Activated CD4-positive, alpha-beta T cell treated with anti-CD3 and anti-CD28 coated beads for 36 hours (primary cell): ENCODE measurements at places on chromosomes 11 and 22.

DNA sequence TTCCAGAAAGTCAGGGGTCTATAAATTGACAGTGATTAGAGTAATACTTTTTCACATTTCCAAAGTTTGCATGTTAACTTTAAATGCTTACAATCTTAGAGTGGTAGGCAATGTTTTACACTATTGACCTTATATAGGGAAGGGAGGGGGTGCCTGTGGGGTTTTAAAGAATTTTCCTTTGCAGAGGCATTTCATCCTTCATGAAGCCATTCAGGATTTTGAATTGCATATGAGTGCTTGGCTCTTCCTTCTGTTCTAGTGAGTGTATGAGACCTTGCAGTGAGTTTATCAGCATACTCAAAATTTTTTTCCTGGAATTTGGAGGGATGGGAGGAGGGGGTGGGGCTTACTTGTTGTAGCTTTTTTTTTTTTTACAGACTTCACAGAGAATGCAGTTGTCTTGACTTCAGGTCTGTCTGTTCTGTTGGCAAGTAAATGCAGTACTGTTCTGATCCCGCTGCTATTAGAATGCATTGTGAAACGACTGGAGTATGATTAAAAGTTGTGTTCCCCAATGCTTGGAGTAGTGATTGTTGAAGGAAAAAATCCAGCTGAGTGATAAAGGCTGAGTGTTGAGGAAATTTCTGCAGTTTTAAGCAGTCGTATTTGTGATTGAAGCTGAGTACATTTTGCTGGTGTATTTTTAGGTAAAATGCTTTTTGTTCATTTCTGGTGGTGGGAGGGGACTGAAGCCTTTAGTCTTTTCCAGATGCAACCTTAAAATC is 5.3 kb downstream of the MALAT1 start:
- H3K36me3 ChIP-seq, result peaks cover 2% of the 10 kb centered on the region
- peaks cover 52% of the 10 kb centered on the region for H3K4me1 ChIP-seq
- H3K4me3 ChIP-seq, result no peak overlapping the region
- no peaks in the 10 kb centered on the region for H3K27me3 ChIP-seq

DNA sequence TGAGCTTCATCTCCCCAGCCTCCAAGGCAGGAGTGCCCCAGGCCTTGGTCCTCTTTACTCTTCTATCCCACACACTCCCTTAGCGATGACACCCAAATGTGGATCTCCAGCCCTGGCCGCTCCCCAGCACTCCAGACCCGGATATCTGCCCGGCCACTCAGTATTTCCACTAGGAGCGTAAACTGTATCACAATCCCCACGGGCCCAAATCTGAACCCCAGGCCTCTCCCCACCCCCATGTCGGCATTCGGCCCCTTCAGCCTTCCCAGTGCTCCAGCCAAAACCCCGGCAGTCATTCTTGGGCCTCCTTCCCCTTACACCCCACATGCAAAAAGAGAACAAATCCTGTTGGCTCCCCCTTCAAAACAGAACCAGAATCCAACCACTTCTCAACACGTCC is 20.8 kb downstream of the WNT11 start:
- no peaks in the 10 kb centered on the region for H3K27me3 ChIP-seq
- no peak overlapping the region for H3K4me3 ChIP-seq
- no peak overlapping the region for H3K27ac ChIP-seq
- DNase-seq, result no peak
- no peaks in the 10 kb centered on the region for H3K4me1 ChIP-seq

- H3K4me3 ChIP-seq, result peak overlapping the region; percentile 99
- no peaks in the 10 kb centered on the region for H3K27me3 ChIP-seq
- peak; percentile 74 for DNase-seq
- peaks cover 39% of the 10 kb centered on the region for H3K4me1 ChIP-seq
- peak overlapping the region; percentile 100 for H3K27ac ChIP-seq
Observed at GRCh38 chr11:62880231-62880802, 379 bp upstream of the SLC3A2 start.

DNA sequence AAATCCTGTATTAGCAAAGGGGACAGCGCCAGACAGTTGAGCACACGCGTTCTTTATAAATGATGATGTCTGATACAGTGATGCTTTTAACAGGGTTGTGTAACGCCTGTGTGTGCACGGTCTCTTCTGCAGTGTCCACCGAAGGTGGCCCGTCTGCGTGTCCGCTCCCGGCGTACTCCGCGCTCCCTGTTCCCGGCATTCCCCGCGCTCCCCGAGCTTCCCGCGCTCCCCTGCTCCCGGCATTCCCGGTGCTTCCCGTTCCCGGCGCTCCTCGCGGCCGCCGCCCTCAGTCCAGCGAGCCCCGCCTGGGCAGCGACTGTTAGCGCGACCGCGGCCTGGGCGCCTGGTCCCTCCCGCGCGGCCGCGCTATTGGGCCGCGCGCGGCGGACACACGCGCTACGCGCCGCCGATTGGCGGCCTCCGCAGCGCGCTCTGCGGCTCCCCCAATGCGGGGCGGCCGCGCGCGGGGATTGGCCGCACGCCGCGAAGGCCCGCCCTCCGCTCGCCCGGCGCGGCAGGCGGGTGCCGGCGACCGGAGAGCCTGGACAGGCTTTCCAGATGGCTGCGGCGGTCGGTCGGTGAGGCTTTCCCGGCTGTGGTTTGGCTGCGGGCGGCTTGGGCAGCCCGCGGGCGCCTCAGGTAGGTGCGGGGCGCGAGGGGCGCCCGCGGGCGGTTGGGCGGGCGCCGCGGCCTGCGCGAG is at the start of gene DGCR8:
Gene DGCR8, plus strand, starts transcription at position 497 of the 700 bp plus-strand sequence. CDS start 5,723 bp downstream, outside the sequence.
- no peaks in the 10 kb centered on the region for H3K27me3 ChIP-seq
- peaks cover 36% of the 10 kb centered on the region for H3K4me1 ChIP-seq
- peak; percentile 78 for DNase-seq
- peak within 1 kb of the TSS; percentile 88 for H3K4me3 ChIP-seq
- peak within 1 kb of the TSS; percentile 80 for H3K27ac ChIP-seq

- H3K4me1 ChIP-seq, result peaks cover 99% of the 10 kb centered on the region
- H3K27me3 ChIP-seq, result no peaks in the 10 kb centered on the region
- DNase-seq, result no peak
- H3K4me3 ChIP-seq, result no peak overlapping the region
Observed at GRCh38 chr11:35151683-35152280, 12.8 kb downstream of the CD44 start.

DNA sequence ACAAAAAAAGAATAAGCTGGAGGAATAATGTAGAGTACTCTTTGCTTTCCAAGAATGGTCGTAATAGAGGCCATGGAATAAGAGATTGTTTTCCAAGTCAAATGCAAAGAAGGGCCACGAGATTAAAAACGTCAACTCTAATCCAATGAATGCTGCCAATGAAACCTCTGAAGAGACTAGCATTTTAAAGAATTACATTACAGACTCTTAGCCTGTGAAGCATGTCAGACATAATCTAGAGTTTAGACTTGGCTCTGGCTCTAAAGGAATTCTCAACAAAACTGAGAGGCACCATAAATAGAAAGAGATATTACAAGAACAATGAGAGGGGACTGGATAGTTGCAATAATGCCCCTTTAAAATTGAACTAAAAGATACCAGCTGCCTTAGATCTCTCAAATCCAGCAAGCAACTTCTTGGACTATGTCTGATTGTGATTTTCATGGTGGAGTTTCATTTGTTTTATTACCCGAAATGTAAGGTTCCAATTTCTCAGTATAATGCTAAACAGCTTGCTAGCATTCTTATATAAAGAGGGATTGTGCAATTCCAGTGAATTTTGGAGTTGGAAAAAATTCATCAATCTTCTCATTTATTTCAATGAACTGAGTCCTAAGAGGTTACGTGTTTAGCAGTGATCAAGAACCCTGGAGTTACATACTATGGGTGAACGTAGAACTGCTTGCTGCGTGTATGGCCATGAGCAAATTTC is 5.6 kb downstream of the ETS1 start:
- DNase-seq, result no peak
- H3K4me1 ChIP-seq, result peaks cover 70% of the 10 kb centered on the region
- no peaks in the 10 kb centered on the region for H3K36me3 ChIP-seq
- peaks cover 2% of the 10 kb centered on the region for H3K27me3 ChIP-seq

DNA sequence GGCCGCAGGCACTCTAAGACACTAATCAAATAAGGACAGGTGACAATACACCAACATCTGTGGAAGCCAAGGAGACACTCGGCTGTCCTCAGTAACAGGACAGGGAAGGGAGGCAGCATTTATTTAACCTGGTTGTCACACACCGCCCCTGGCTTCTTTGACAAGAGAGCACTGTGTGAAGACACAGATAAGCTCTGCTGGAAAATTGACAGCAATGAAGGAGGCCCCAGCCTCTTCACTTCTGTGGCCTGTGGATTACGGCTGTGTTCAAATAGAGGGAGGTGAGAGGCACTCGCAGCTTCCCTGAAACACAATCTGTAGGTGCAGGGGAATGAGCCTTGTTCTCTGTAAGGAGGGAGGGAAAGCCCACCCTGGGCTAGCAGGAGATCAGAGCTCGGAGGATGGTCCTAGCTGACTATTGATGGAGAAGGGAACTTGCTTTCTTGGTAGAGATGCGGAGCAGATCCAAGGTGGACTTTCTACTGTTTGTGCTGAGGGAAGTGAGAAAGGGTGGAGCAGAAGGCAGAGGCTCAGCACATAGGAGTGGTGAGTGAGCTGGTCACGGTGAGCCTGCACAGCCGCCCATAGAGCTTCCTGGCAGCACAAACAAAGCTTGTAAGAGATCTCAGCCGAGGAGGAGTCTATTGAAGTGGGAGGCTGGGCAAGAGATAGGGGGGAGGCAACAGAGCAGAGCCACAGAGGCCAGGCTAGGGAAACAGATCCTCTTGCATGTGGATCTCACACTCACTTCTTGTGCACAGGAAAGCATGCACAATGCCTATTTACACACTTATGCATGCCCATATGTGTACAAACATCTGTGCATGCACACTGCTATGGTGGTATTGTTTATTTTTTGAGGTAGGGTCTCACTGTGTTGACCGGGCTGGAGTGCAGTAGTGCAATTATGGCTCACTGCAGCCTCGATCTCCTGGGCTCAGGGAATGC is 114.6 kb upstream of the THY1 start:
- no peaks in the 10 kb centered on the region for H3K4me1 ChIP-seq
- DNase-seq, result no peak
- H3K4me3 ChIP-seq, result no peak overlapping the region
- H3K36me3 ChIP-seq, result no peaks in the 10 kb centered on the region
- no peak overlapping the region for H3K27ac ChIP-seq
- peaks cover 16% of the 10 kb centered on the region for H3K27me3 ChIP-seq

GRCh38 chr11:73475549-73476095 is 99.4 kb downstream of the RELT start:
- no peak overlapping the region for H3K4me3 ChIP-seq
- H3K4me1 ChIP-seq, result peaks cover 2% of the 10 kb centered on the region
- H3K36me3 ChIP-seq, result peaks cover 6% of the 10 kb centered on the region
- no peak overlapping the region for H3K27ac ChIP-seq
- H3K27me3 ChIP-seq, result no peaks in the 10 kb centered on the region

- no peak overlapping the region for H3K27ac ChIP-seq
- no peaks in the 10 kb centered on the region for H3K27me3 ChIP-seq
- no peak for DNase-seq
- peaks cover 19% of the 10 kb centered on the region for H3K4me1 ChIP-seq
- peaks cover 24% of the 10 kb centered on the region for H3K36me3 ChIP-seq
Observed at GRCh38 chr11:113363406-113363805, 24.2 kb upstream of the ANKK1 start.

- H3K36me3 ChIP-seq, result peaks cover 32% of the 10 kb centered on the region
- peak overlapping the region; percentile 17 for H3K27ac ChIP-seq
- no peaks in the 10 kb centered on the region for H3K27me3 ChIP-seq
- no peak overlapping the region for H3K4me3 ChIP-seq
Observed at GRCh38 chr11:64237484-64237951, 3.1 kb downstream of the VEGFB start.

DNA sequence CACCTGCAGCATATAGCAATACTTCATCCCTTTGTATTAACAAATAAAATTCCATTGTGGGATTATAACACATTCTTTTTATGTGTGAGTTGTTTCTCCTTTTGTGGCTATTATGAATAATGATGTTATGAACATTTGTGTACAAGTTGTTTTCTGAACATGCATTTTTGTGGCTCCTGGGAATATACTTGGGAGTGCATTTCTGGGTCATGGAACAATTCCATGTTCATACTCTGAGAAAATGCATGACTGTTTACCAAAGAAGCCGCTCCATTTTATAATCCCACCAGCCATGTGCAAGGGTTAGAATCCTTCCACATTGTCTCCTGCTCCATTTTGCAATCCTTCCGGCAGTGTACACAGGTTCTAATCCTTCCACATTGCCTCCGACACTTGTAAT is 713.8 kb downstream of the TBC1D22A start:
- H3K36me3 ChIP-seq, result no peaks in the 10 kb centered on the region
- H3K4me3 ChIP-seq, result no peak overlapping the region
- H3K4me1 ChIP-seq, result peaks cover 11% of the 10 kb centered on the region
- peaks cover 14% of the 10 kb centered on the region for H3K27me3 ChIP-seq

DNA sequence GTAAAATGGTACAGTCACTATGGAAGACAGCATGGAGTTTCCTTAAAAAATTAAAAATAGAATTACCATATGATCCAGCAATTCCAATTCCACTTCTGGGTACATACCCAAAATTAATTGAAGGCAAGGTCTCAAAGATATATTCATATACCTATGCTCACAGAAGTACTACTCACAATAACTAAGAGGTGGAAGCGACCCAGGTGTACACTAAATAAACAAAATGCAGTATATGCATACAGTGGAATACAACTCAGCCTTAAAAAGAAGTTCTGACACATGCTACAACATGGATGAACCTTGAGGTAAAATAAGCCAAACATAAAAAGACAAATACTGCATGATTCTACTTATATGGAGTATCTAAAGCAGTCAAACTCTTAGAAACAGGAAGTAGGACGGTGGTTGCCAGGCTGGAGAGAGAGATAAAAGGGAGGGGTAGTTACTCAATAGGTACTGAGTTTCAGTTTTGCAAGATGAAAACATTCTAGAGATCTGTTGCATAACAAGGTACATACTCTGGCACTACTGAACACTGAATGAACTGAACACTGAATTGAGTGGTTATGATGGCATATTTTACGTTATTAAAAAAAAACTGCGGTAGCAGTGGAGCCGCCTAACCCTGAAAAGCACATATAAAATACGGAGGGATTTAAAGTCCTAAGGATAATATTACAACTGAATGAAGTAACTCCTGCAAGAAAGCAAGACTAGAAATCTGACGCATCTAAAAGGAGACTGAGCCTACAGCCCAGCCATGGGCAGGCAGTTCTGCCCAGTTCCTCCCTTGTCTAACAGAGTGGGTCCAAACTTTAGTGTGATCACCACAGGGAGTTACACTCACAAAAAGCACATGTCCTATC is 12.8 kb downstream of the DGCR2 start:
- H3K4me3 ChIP-seq, result peak overlapping the region; percentile 5
- no peaks in the 10 kb centered on the region for H3K27me3 ChIP-seq
- H3K36me3 ChIP-seq, result peaks cover 2% of the 10 kb centered on the region
- H3K27ac ChIP-seq, result peak overlapping the region; percentile 72
- H3K4me1 ChIP-seq, result peaks cover 68% of the 10 kb centered on the region
